ENCODE measurements at places on chromosomes 1 and 21.

GRCh38 chr21:38869946-38870345 is 64.2 kb downstream of the ETS2 start:
- no peak for DNase-seq

- DNase-seq, result no peak
These were observed 26.4 kb upstream of the KCNC4 start for GRCh38 chr1:110183642-110184167.

DNA sequence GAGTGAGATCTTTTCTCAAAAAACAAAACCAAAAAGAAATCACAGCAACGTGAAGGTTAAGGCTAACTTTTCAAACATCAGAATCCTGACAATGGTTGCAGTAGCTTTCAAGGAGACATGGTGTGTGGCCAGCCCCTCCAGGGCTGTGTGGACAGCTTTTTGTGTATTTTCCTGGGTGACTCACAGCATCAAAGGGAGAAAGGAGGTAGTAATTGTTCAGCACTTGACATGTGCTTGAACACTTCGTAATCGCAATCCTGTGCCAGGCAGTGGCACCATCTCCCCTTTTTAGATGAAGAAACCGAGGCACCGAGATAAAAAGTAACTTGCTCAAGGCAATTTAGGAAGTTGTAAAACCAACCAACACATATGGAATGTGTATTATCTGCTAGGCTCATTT is 10.3 kb downstream of the NBL1 start:
- no peak for DNase-seq

DNA sequence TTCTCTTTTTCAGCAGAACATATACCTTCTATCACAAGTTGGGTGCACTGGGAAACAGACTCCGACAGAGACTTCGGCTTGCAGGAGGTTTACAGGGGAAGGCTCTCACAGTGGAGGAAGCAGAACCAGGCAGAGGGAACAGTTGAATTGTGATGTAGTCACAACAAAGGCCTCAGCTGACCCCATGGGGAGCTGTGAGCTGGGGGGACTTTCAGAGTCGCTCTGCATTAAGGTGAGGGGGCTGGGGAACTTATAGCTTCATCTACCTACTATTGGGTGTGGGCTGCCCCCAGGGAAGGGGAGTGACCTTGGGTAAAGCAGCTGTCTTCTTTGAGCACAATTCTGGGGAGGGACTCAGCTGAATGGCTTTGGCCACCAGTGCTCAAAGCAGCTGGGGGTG is 94.9 kb upstream of the POU3F1 start:
- DNase-seq, result no peak

DNA sequence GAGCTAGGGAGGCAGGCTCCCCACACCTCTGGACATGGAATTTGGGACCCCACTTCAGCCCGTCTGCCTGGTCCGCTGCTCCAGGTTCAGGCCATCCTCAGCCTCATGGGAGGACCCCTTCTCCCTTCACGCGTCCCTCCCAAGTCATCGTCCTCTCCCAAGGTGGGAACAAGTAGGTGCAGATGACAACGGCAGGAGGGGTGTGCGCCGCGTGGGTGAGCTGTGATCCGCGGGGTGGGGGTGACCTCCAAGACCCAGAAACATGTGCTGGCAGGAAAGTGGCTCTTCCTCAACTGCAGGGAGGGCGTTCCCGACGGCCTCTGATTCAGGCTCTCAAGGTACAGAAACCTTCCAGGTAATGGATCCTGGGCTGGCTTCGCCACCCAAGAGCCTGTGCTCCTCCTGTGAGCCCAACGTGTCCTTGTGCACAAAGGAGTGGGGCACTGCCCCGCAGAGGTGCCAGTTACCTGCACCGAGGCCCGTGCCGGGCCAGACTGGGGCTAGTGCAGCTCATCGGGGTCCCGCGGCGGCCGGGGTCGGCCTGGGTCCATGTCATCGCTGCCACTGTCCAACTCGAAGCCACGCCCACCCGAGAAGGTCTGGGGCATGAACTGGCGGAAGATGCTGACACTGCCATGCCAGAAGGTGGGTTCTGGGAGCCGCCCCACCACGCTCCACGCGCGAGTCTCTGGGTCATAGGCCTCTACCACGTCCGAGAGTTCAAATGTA is 9.6 kb downstream of the KLHL21 start:
- DNase-seq, result no peak
